Activated CD4-positive, alpha-beta T cell treated with anti-CD3 and anti-CD28 coated beads, Interleukin-2, amount 50 U/mL, for 4 hours (primary cell): ENCODE measurements at places on chromosomes 2 and 18.

DNA sequence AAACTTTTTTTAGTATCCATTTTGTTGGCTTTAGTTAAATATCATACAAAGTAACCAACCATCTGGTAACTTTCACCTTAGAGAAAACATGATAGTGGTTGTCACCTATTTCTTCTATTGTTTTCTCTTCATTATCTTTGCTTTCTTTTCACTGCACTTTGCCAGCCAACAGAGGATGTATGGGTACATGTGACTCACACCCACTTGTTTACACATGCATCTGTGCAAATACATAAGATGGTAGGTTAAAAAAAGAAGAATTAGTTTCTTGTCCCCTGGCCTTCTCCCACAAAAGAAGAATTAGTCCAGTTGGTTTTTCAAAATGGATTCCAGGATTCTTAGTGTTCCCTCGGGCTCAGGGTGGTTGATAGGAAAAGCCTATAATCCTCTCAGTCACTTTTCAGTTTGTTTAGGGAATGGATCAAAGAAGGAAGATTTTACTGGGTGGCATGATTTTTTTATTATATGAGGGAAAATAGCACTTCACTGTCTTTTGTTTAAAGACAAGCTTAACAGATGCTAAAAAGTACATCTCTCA lies 46.6 kb downstream of the CDK15 start:
- no peak for DNase-seq

DNA sequence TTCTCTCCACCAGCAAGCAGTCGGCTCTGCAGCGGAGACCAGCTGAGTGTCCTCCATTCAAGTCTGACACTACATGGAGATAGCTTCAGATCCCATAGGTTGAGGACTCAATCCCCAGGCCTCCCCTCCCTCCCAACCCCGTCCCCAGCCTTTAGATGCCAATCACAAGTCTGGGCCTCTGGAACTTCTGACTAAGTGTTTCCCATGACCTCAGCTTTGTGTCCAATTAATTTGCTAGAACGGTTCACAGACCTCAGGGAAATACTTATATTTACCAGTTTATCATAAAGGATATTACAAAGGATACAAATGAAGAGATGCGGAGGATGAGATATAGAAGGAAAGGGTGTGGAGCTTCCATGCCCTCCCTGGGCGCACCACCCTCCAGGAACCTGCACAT lies 77.4 kb downstream of the MERTK start:
- DNase-seq: no peak

DNA sequence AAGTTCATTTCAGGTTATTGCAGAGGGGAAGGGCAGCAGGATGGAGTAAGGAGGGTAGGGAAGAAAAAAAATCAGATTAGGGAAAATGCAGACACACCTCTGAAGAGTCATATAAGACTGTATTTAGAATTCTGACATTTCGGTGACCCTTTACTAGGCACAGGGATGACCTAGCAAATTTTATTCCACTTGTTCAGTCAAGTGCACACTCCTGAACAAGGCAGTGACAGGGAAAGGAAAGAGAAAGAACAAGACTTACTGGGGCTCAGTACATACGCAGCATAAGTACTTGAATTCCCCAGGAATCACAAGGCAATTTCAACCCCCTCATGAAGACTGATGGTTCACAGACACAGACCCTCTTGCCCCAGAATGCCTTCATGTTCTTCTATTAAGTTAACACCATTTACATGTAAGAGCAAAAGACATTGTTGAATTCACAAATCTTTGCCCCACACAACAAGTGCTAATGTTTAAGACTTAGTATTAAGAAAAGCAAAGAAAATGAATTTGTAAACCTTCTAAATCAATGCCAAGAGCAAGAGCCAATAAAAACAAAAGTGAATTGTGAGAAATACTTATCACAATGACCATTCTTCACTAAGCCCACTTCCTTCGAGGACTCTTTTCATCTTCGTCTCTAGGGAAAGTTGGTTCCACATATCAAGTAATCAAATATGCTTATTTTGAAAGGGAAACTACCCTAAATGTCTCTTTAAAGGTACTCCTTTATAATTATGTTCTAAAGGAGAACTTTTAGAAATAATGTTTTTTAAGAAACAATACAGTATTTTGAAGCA lies 47.0 kb downstream of the COBLL1 start:
- DNase-seq: no peak

DNA sequence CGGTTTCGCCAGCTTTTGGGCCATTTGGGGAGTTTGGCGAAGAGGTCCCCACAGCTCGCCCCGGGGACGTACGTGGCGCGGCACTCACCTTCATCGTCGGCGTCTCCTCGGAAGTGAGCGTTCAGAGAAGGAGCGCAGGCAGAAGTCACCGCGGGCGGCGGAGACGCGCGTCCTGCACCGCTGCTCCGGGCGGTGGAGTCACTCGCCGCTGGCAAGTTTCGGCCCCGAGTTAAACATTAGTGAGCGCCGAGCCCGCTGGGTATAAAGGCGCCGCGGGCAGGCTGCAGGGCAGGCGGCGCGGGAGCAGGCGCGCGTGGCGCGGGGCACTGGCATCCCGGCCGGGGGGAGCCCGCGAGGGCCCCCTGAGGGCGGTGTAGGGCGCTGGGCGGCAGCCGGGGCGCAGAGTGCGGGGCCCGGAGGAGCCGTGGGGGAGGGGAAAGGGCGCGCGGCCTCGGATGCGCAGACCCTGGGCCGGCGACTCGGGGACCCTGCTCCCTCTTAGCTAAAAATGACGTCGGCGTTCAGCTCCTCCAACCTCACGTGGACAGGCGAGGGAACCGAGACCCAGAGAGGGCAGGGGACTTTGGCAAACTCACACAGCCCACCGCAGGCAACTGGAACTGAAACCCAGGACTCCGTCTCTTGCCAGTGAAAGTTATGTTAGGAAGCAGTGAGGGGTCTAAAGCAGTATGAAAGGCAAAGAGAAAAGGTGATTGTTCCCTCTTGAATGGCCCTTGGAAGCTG lies at the start of gene DPP4:
Gene DPP4 (minus strand): TSS at position 328 of the 744 bp plus-strand sequence. CDS start 234 bp downstream, at position 94.
- peak; percentile 38 for DNase-seq

- DNase-seq: no peak
Observed at GRCh38 chr2:134468776-134469175, 214.9 kb downstream of the MGAT5 start.

DNA sequence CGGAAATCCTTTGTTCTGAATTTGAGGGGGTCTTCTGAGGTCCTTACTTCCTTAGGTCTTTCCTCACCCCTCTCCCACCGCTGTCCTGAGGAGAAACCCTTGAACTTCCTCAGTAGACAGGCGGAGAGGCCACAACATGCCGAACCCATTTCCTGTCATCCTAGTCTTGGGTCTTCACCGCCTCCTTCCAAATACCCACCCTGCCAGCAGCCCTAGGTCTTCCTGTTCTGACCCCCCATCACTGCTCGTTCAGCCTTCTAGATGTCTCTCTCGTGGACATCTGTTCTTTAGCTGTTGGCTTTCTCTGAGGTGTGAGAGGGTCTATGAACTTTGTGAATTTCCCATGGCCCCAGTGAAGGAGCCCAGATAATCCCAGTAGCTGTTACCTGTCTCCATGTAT lies 27.2 kb upstream of the CYP27A1 start:
- DNase-seq: no peak

DNA sequence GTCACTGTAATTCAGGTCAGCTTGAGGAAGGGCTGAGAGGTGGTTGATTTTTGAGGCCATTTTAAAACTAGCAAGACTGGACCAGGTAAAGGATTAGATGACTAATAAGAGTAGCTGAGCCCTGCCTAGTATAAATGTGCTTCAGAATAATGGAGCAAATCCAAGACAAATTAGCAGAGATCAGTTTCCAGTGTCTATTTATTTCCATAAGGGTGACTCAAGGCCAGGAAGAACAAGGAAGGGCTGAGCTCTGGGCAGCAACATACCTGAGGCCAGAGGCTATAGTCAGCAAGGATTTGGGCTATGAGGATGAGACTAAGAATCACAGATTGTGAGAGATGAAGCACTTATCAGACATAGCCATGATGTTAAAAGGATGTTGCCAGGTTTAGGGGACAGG lies 339.0 kb upstream of the LRRTM1 start:
- DNase-seq: no peak

GRCh38 chr2:65144571-65144970 lies 14.7 kb upstream of the RAB1A start:
- DNase-seq: no peak

GRCh38 chr2:205680067-205680466 lies 2.2 kb upstream of the NRP2 start:
- peak; percentile 24 for DNase-seq

DNA sequence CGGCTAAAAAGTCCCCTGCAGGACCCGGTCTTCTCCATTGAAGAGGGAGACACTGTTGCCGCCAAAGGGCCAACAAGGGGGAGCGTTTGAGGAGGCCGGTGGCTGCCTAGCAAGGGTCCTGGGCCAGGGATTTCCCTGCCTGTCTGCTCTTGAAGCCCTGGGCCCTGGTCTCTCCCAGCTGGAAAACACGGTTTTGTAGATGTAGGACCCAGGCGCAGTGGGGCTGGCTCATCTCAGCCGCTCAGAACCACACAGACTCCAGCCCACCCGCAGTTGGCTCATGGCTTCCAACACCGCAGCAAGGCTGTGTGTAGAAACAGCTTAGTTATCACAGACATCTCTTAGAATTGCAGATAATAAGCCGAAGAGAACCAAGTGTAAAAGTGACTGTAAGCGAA lies 57.1 kb upstream of the TWIST2 start:
- no peak for DNase-seq

DNA sequence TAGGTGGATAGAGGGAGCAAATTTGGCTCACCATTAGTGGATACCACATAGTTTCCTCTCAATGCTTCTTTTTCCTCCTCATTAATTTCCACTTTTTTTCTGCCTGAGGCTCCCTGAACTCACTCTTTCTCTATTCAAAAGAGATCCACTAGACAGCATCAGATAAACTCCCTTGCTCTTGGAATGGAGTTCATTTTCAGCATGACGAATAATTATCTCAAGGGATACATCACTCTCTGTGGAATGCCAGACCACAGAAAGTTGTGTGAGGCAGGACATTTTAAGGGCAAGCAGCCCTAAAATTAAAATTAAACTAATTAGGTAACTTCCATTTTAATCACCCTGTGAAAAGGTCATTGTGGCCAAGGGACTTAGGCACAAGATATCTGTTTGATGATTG lies 1920.1 kb upstream of the CELF4 start:
- no peak for DNase-seq

DNA sequence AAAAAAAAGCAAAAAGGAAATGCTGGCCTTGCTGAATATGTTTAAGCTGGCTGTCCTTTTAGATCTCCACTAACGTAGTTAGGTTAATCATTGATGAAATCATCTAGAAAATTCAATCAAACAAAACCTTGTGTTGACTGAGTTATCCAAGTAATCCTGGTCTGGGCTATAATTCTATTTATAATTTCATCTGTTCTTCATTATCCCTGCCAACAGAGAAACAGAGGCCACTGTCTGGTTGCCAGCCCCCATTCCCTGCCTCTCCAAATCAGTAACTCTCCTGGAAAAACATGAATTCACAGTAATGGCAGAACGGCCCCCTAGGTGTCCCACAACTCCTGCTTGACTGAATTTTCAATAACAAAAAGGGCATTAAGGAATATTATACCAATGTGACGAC lies 24.6 kb downstream of the DOCK10 start:
- DNase-seq: no peak

- DNase-seq: no peak
Observed at GRCh38 chr18:24010673-24011072, 3.9 kb upstream of the TTC39C start.

DNA sequence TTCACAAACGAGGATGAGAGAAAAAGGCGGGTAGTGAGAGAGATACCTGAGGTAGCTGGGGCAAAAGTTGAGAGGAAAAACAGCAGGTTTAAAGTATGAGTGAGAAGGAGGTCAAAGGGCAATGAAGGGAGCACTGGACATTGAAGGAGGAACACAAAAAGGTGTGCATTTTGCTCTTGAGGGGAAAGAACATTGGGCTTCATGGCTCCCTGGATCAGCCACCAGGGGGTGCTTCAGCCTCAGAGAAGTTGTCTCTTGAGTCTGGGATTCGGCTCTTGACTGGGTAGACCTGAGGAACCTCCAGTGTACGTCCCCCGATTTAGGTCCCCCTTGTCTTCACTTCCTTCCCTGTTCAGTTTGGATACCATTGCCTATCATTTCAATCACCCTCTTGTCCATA lies 128.5 kb downstream of the RAPGEF4 start:
- DNase-seq: peak; percentile 15

DNA sequence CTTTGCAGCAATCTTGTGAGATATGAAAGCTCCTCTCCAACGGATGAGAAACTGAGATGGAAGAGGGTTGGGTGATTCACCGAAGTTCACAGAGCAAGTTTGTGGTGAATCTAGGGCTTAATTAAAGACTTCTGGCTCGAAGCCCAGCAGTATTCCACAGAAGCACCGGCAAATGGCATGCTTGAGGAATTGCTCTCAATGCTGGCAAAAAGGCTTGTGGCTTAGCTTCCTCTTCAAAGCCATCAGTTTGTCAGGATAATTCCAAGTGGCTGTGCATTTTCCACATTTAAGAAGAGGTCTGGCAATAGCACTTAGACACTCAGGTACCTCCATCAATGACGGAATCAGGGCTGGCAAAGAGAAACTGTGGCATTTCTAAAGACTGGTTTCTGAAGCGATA lies 98.7 kb upstream of the SLC66A3 start:
- DNase-seq: no peak

GRCh38 chr2:43355399-43355798 lies 129.0 kb upstream of the ZFP36L2 start:
- DNase-seq: no peak

DNA sequence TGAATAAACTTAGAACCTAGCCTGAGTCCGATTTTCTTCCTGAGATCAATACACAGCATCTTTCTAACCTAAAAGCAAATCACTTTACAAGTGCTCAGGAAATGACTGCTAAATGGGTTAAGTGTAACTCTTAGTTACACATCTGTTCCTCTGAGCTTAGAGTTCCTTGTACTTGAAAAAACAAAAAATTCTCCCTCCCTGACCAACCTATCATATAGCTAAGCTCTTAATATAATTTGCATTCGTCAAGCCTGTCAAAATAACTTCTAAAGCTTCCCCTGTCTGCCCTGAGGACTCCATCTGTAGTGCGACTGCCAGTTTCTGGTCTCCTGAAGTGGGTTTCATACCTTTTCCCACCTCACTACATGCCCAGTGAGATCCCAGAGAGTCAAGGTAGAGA lies 190.4 kb downstream of the NCK2 start:
- no peak for DNase-seq

DNA sequence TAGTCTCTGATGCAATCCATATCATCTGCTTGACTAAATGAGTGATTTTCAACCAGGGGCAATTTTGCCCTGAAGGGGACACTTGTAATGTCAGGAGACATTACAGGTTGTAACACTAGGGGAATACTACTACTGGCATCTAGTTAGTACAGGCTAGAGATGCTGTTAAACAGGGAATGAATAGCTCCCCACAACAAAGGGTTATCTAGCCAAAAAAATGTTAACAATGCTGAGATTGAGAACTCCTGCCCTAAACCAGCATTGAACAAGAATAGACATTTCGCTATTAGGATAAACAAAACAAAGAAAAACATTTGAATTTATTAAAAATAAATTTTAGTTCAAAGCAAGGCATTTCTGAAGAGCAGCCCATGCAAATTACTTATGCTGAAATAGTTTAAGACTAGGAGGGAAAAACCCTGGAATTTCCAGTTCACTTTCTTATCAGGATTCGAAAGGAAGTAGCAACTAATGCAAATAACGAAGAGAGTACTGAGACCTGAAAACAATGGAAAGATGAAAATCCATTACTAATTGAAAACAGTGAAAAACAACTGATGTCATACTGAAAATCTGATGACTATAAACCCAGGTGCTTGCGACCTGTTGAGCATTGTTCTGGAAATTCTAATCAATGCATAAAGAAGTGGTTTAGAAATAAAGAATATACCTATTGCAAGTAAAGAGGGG lies 53.1 kb downstream of the CAB39 start:
- no peak for DNase-seq
